Peyer's patch (tissue), 4 donors: ENCODE measurements at places on chromosomes 16 and 17. TPM values are rescaled to one million over a fixed set of nuclear protein-coding genes. Genes with fewer than 3 reads are reported as not detected.

KCNJ12 gene
- 0.94 TPM for total RNA-seq

PIMREG gene
- total RNA-seq, result 5.8 TPM

EVPL gene
- total RNA-seq, result 87.8 TPM

TBC1D3I gene
- total RNA-seq, result 0.80 TPM

MYH13 gene
- 11.6 TPM for total RNA-seq

DNA sequence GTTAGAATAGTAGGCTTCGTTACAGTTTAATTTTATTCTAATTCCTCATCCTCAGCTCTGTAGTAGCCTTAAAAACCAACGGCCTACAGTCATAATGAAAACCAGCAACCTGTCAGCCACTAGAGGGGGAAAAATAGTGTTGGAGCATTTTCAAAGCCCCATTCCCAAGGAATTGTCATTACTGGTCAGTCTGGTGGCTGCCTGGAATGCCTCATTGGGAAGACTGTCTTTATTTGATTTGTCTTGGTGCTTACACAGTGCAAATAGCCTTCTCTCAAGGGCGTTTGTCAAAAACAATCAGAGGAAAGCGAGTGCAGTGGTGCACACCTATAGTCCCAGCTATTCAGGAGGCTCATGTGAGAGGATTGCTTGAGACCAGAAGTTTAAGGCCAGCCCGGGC lies 4.7 kb downstream of the LPCAT2 start:
- no peaks in the 10 kb centered on the region for H3K36me3 ChIP-seq
- DNase-seq, result no peak
- no peaks in the 10 kb centered on the region for H3K27me3 ChIP-seq
- H3K4me1 ChIP-seq, result no peaks in the 10 kb centered on the region

GRCh38 chr16:407253-407652 lies 5.6 kb downstream of the DECR2 start:
- no peak overlapping the region for H3K4me3 ChIP-seq
- no peaks in the 10 kb centered on the region for H3K27me3 ChIP-seq
- H3K4me1 ChIP-seq, result peaks cover 11% of the 10 kb centered on the region

DNA sequence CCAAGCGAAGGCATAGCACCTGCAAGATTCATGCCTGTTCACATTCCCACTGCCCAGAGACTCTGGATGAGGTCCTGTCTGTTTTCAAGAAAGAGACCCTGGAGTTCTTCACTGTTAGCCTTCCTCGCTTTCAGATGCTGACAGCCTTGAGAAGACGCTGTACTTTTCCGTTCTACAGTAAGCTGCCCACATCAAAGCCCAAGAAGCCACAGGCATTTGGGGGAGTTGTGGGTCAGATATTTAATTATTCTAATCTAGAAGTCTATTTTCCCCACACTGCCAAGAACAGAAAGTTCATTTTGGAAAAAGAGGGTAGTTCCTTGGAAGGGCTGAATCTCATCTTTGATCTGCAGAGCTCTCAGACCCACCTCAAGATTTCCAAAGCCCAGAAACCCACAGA lies 127.9 kb downstream of the AXIN2 start:
- no peaks in the 10 kb centered on the region for H3K36me3 ChIP-seq
- H3K4me3 ChIP-seq, result no peak overlapping the region
- no peaks in the 10 kb centered on the region for H3K4me1 ChIP-seq
- H3K27ac ChIP-seq, result no peak overlapping the region
- DNase-seq, result no peak
- H3K27me3 ChIP-seq, result no peaks in the 10 kb centered on the region

GRCh38 chr16:27314986-27315332 lies 1.2 kb downstream of the IL4R start:
- H3K27me3 ChIP-seq, result no peaks in the 10 kb centered on the region
- no peak for DNase-seq
- peak overlapping the region; percentile 94 for H3K4me3 ChIP-seq
- peaks cover 10% of the 10 kb centered on the region for H3K4me1 ChIP-seq

DNA sequence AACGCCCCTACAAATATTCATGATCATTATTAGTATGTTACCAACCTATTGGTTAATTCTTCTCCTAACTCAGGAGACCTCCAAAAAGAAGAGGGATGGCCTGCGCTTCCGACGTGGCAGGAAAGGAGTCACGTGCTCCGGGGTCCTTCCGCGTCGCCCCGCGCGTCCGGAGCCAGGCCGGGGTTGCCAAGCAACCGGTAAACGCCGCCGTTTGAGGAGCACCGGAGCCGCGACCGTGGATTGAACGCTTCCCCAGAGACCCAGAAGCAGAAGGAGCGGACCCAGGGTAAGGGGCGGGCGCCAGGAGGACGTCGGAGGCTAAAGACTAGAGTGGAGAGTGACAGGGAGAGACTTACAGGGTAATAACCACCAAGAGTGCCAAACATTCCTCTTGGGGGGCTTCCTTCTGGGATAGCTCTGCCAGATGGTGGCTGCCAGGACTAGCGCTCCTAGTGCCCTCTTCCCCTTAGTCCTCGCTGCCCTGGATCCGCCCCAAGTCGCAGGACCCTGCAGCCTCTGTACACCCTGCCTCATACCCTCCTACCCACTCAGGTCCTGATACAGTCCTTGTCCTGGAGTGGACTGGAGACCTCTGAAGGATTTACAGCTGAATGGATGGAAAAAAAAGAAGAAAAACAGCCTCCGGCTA lies at the start of gene DNAI2:
TSS of gene DNAI2 (plus strand) at position 175 of the 649 bp plus-strand sequence. CDS start 7,584 bp downstream, outside the sequence.
- no peak within 1 kb of the TSS for H3K27ac ChIP-seq
- H3K4me1 ChIP-seq, result no peaks in the 10 kb centered on the region
- no peak for DNase-seq
- H3K4me3 ChIP-seq, result no peak within 1 kb of the TSS

DNA sequence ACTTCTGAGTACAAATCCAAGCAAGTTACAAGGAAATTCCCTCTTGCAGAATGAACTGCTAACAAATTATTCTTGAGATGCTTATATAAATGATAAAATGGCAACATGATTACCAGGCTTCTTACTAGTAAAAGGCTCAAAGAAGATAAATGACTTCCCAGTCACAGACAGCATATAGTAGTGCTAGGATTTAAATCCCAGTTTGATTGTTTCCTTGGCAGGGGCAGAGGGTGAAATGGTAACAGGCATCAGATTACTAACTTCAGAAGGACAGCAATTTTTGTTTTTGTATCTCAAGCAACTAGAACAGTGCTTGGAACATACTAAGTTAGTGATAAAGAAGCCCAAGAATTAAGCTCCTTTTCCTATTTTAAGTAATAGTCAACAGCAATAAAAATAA lies 102.8 kb downstream of the SSH2 start:
- no peaks in the 10 kb centered on the region for H3K27me3 ChIP-seq
- no peak for DNase-seq
- H3K4me3 ChIP-seq, result no peak overlapping the region
- no peaks in the 10 kb centered on the region for H3K4me1 ChIP-seq

DNA sequence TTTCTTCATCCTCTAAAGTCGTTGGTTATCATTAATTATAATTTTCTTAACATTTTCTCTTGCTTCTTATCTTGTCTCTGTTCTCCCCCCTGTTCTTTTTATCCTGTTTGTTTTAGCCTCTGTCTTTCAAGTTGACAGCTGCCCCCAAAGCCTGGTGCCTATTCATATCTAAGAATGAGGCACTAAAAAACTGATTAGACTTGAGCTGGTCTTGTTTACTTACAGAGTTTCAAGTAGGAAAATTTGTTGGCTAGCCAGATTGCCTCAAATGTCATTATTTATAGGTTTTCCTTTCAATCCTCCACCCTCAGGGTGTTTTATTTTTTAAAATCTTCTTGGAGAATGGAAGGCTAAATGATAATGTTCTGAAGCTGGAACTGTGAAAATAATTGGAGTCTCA lies 236.0 kb downstream of the UTP18 start:
- H3K4me3 ChIP-seq, result no peak overlapping the region
- no peak overlapping the region for H3K27ac ChIP-seq
- no peaks in the 10 kb centered on the region for H3K36me3 ChIP-seq
- H3K4me1 ChIP-seq, result no peaks in the 10 kb centered on the region
- DNase-seq, result no peak

DNA sequence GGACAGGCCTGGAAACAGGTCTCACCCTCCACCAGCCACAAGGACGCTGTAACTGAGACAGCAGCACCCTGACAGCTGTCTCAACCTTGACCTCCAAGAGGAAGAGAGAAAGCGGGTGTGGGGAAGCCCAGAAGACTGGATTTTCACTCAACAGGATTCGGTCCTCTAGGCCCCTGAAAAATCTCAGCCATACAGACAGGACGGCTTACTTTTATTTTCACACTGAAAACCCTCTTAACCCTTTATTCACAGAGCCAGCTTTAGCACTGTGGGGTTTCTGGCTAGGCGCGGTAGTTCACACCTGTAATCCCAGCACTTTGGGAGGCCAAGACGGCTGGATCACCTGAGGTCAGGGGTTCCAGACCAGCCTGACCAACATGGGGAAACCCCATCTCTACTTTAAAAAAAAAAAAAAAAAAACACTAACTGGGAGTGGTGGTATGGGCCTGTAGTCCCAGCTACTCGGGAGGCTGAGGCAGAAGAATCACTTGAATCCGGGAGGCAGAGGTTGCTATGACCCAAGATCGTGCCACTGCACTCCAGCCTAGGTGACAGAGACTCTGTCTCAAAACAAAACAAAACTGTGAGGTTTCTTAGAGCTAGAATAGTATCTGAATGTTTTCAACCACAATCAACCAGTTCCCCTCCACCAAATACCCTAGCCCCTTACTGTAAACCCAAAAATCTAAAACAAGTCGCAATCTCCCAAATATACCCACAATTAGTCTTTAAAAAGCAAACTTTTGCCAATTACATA lies 5.3 kb downstream of the ANKRD11 start:
- no peaks in the 10 kb centered on the region for H3K27me3 ChIP-seq
- DNase-seq, result peak; percentile 64
- no peaks in the 10 kb centered on the region for H3K36me3 ChIP-seq
- peaks cover 74% of the 10 kb centered on the region for H3K4me1 ChIP-seq
- peak overlapping the region; percentile 100 for H3K27ac ChIP-seq

DNA sequence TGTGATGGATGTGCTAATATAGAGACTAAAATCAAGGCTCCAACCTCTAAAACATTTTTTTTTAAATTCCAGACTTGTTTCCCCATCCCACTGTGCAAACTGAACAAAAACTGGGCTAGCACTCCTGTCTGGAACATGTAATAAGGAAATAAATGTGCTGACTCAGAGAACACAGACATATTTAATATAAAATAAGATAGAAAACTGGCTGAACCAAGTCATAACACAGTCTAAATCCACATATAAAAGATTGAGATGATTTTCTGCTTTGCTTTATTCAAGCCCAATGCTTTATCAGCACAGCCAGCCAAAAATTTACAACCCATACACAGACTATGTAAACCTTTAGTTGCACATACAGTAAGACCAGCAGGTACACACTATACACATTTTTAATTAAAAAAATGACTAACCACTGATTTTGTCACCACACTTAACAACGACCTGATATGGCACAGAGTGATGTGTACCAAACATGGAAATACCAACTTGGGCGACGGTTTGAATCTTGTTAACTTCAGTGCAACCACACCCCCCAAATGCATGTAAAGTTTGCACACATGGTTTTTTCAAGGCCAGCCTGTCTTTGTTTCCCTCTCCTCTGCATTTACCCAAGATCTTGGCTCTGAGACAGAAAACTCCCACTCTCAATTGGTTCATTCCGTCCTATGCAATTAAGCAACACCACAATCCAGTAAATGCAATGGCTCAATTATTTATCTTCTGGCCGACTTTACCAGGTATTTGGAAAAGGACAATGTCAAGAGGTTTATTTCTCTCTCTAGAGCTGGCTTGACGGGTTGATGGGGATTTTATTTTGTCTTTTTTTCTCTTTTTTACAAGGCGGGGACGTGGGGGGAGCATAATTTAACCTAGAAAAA lies 1.2 kb downstream of the STAT3 start:
- peaks cover 50% of the 10 kb centered on the region for H3K4me1 ChIP-seq
- H3K27ac ChIP-seq, result peak overlapping the region; percentile 100
- no peak for DNase-seq
- no peaks in the 10 kb centered on the region for H3K36me3 ChIP-seq

DNA sequence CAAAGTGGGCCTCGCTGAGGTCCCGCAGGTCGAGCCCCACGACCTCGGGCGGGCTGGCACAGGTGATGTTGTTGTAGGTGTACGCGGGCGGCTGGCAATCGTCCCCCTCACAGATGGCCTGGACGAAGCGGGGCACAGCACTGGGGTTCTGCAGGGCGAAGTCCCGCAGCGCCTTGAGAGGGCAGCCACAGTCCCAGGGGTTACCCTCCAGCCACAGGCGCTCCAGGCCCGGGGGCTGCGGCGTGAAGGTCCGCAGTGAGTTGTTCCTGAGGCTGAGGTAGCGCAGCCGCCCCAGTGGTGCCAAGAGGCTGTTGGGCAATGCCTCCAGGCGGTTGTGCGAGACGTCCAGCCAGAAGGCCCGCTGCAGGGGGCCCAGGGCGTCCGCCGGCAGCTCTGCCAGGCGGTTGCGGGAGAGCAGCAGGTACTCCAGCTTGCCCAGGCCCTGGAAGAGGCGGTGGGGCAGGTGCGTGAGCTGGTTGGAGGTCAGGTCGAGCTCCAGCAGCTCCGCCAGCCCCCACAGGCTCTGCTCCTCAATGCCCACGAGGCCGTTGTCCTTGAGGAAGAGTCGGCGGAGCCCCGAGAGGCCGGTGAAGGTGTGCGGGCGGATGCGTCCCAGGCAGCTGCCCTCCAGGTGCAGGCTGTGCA lies 2.8 kb downstream of the IGFALS start:
- no peaks in the 10 kb centered on the region for H3K27me3 ChIP-seq
- H3K27ac ChIP-seq, result no peak overlapping the region
- H3K4me1 ChIP-seq, result no peaks in the 10 kb centered on the region
- H3K36me3 ChIP-seq, result peaks cover 43% of the 10 kb centered on the region
- DNase-seq, result no peak

DNA sequence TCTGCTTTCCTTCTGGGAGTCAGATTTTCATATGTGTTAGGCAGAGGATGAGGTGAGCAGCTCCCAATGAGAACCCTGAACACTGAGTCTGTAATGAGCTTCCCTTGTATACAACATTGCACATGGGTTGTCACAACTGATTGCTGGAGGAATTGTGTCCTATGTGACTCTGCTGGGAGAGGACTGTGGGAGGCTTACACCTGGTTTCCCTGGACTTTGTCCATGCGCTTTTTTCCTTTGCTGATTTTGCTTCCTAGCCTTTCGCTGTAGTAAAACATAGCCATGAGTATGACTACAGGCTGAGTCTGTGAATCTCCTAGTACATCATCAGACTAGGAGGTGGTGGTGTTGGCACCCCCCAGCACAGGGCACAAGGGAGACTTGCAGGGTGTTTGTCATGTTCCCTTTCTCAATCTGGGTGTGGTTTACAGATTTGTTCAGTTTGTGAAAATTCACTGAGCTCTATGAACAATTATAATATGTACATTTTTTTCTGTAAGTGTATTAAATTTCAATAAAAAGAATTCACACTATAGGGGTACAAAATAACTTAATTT lies 1.7 kb upstream of the PLK1 start:
- H3K27me3 ChIP-seq, result no peaks in the 10 kb centered on the region
- DNase-seq, result no peak
- H3K4me3 ChIP-seq, result no peak overlapping the region
- peaks cover 11% of the 10 kb centered on the region for H3K36me3 ChIP-seq
- H3K27ac ChIP-seq, result no peak overlapping the region

- no peaks in the 10 kb centered on the region for H3K27me3 ChIP-seq
- no peaks in the 10 kb centered on the region for H3K4me1 ChIP-seq
- DNase-seq, result no peak
- H3K4me3 ChIP-seq, result no peak overlapping the region
Measured at GRCh38 chr17:14559264-14560119, 258.6 kb downstream of the HS3ST3B1 start.
